ENCODE measurements at places on chromosomes 2 and 18.

DNA sequence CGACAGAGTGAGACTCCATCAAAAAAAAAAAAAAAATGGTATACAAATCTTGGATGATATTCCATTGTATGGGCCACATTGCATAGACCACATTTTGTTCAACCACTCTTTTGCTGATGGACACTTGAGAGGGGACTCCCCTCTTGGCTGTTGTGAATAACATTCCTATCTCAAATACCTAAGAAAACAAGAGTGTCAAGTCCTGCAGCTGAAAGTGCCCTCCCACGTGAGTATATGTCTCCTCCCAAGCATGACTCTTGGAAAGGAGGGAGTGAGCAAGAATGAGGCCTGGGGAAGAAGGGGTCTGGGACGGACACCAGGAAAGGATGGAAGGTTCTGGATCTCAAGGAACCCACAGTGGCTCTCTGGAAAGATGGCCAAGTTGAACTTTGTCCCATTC is 36.0 kb upstream of the NPAS2 start:
- no peak for DNase-seq

DNA sequence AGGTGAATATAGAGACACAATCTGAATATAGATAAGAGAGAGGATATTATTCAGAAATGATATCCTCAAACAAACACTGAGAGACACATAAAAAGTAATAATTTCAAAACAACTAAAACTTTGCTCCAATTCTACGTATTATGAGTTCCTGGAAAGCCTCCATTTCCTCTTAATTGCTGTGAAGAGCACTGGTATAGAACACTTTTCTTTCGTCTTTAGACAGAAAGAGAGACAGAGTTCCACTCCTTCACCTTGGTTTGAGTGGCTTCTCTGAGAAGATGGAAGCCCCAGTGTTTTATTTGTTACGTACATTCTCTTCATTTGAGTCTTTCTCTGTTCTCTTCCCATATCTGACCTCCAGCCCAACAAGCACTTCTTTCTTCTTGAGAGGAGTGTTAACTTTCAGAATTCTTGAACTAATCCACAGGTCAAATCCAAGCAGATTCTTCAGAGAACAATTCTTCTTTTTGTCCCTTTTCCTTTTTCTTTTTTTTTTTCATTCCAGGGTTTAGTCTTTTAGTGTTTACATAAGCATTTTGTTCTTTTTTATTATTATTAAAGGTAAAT is 6.4 kb upstream of the PIK3C3 start:
- no peak for DNase-seq

GRCh38 chr2:172381275-172382027 is 45.9 kb upstream of the ITGA6 start:
- DNase-seq: no peak

DNA sequence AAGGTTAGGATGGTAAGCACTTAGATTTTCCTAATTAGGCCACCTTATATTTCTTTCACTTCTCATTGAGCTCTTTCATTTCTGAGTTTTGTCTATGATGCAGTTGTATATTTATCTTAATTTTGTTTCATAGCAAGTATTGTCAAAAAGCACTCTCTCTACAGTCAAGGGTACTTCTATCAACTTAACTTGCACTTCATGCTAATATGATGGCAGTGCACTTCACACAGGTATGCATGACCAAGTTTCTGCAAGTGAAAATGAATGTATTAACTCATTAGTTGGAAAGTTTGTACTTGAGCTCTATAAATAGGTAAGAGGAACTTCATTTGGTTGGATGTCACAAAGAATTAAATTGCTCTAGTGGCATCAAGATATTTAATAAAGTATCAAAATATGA is 51.5 kb upstream of the CDH19 start:
- DNase-seq: no peak

- DNase-seq: no peak
These were observed 312.5 kb upstream of the HS6ST1 start for GRCh38 chr2:128630974-128631697.

DNA sequence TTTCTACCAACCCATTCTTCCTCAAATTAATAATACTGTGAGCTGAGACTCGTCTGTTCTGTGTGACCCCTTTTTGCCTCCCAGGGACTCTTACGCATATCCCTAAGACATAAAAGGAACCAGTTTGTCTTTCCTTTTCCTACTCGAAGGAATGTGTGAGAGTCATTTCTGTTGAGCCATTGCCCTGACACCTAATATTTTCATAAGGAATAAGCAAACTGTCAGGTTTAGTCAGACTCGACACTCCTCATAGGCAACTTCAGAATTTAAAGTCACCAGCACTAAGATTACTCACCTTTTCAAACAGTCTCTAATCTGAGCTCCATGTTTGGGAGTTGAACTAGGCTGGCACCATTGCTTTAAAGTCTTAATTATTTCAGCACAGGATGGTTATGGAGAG is 305.5 kb downstream of the IKZF2 start:
- no peak for DNase-seq

DNA sequence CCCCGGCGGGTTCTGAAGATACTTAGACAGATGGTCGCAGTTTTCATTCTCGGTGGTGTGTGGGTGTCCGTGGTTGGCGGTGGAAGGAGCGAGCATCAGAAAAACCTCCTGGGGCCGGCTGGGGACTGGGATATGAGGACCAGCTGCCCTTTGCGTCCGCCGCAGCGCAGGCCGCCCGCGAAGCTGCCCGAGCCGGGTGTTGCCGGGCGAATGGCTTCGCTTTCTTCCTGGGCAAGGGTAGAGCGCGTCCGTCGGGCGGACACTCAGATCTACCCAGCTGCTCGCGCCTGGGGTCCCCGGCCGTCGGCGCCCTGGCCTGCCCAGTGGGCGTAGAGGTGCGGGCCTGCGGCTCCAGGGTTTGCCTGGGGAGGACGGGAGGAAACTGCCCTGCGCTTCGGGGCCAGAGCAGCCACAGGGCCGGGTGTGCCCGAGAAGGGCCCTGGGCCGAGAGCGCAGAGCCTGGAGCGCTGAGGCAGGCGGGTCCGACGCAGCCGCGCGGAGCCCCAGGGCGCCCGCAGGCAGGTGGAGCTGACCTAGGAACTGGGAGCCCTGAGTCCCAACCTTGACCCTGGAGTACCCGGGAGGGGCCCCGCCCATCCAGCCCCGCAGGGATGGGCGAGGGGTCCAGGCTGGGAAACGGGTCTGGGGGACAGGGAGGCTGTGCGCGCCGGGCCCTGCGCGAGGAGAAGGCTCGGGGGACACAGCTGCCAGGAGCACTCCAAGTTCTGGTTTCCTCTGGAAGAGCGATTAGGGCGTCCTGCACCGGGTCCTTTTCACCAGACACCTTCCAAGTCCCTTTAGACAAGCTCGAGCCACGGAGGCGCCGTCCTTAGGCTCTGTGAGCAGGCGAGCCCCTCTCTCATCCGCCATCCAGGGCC is 1.3 kb downstream of the TWIST2 start:
- no peak for DNase-seq

- DNase-seq: no peak
These were observed 32.3 kb downstream of the EML6 start for GRCh38 chr2:54755641-54756326.

GRCh38 chr2:173940208-173941020 is 24.8 kb downstream of the SP3 start:
- DNase-seq: no peak

DNA sequence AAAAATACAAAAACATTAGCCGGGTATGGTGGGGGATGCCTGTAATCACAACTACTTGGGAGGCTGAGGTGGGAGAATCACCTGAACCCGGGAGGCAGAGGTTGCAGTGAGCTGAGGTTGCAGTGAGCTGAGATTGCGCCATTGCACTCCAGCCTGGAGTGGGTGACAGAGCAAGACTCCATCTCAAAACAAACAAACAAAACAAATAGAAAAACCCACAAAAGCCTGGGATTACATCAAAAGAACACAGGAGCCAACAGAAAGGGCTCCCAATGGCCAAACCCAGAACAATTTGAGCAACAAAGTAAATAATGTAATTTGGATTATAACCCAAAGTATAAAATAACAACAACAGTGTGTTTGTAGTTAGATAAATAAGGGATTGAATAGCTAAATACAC is 159.8 kb downstream of the UXS1 start:
- DNase-seq: no peak

DNA sequence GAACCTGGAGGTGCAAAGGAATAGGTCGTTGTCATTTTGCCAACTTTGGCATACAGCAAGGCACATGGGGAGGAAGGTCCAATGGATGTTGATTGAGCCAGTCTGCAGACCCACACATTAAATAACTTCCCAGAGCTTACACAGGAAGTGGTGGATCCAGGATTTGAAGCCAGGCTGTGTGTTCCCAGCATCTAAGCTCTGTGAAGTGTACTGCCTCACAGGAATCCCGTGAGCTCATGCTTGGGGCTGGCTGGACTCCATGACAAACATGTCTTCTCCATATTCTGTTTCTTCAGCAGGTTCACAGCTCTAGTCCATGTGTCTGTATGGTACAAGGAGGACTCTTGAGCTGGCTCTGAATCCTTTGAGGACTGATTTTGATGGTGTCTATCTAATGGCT is 63.9 kb downstream of the KLHL29 start:
- DNase-seq: no peak

GRCh38 chr2:100983684-100984310 is 18.3 kb upstream of the RPL31 start:
- DNase-seq: no peak

GRCh38 chr18:78410094-78410786 is 569.4 kb upstream of the SALL3 start:
- DNase-seq: no peak

GRCh38 chr2:130829015-130829414 is 7.7 kb upstream of the ARHGEF4 start:
- no peak for DNase-seq

GRCh38 chr2:105795575-105795934 is 50.8 kb downstream of the NCK2 start:
- DNase-seq: peak; percentile 40

- no peak for DNase-seq
These were observed 100.7 kb downstream of the NFATC1 start for GRCh38 chr18:79496237-79496977.

DNA sequence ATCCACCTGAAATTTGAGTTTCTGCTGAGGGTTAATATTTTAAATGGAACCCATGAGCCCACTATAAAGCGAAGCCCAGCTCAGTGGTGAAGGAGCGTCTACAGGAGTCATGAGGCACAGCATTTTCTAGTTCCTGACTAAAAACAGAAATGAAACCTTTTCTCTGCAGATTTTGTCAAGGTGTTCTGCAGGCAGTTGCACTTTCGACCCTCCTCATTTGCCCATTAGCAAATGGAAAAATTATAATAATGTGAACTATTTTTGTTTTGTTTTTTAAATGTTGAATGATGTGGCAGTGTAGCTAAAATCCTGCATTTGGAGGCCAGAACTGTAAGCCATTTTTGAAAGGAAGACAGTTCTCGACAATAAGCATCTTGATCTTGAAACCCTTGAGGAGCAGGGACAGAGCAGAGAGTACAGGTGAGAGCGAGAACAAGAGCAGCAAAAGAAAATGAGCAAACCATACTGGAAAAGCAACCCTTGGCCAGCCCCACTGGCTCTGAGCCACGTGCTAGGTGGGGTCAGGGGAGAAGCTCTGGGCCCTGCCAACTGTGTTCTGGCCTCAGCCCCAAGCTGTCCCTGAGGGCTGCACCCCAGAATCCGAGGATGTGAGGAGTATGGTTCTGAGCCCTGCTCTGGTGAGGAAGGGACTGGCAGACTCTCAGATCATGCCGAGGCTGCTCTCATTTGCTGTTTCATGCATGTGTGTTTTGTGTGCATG is 26.4 kb upstream of the COPS8 start:
- DNase-seq: no peak

GRCh38 chr2:181231886-181232621 is 225.1 kb upstream of the ITGA4 start:
- DNase-seq: no peak

DNA sequence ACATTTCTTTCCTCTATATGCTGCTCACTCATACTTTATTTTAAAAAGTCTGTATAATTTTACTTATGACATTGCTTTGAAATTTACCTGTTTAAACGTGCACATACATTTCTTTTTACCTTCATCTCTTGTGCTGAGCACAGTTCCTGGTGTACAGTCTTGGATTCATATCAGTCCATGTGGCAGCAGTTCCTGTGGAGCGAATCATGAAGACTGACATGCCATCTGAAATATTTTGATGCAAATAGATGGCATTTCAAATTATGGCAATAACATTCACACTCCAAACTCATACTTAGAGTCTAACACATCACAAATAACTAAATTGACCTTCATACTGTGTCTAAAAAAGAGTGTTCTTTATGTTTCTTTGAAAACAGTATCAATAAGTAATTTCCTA is 90.3 kb upstream of the CDH2 start:
- DNase-seq: no peak

- DNase-seq: no peak
These were observed 962.3 kb upstream of the NRXN1 start for GRCh38 chr2:51994123-51994763.

DNA sequence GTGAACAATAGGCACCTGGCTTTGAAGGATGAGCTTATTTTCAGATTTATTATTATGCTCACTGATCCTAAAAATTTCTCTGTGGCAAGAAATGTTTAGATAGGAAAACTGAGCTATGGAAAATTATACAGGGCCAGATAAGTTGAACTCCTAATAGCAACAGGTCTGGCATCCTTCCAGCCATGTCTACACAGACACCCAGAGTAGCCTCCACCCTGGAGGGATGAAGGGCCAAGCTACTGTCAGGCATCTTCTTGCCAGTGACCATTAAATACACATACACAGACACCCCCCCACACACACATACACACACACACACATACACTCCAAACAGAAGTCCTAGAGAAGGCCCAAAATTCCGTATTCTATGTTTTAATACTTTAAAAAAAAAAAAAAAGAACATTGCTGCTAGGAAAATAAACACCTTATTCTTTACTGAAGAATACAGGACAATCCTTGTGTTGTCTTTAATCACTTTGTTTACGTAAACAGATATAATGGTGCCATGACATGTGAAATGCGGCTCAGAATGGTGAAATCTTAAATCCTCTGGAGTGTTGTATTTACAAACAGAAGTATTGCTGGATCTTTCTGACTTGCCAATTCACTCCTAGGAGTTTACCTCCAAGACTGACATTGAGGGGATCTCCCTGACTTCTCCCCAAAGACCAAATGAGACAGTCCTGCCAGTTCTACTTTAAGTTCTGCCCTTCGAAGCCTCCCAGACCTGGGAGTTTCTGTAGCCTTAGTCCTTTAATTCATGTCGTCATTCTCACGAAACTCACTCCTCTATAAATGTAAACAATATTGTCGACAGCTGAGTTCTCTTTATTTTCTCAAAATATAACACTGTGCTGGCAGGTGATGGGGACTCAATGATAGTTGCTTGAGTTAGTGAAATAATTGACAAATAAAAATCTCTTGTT is 163.1 kb downstream of the ANTXR1 start:
- no peak for DNase-seq
